Omental fat pad (tissue), 4 donors: ENCODE measurements at places on chromosomes 1 and 21. TPM values are rescaled to one million over a fixed set of nuclear protein-coding genes. Genes with fewer than 3 reads are reported as not detected.

WDR4 gene
- total RNA-seq: 17.7 TPM

DNA sequence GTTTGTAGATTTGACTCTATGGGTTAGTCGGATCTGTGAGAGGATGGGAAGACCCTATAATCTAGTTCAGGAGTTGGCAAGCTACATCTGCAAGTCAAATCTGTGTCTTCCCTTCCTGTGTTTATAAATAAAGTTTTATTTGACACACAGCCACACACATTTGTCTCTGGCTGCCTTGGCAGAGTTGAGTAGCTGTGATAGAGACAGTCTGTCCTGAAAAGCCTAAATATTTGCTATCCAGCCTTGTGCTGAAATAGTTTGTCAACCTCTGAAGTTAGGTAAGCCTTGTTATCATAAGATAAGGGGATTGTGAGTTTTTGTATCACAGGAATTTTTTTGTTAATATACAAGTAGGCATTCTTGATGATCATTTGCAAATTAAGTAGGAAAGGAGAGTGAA is 136.8 kb downstream of the NOS1AP start:
- DNase-seq: no peak

DNA sequence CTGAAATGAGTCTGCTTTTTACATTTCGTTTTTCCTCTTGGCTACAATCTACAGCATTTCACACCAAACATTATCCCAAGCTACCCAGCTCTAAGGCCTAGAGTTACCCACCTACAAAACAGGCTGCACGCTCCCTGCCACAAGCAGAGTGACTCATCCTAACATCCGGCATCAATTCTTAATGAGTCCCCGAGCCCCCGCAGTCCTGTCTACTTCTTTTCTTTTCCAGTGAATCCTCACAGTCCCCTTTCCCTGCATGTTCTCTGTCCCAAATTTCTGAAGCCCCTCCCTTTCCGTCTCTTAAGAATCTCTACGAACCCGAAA is 650 bp downstream of the PCNX2 start:
- DNase-seq: no peak

DNA sequence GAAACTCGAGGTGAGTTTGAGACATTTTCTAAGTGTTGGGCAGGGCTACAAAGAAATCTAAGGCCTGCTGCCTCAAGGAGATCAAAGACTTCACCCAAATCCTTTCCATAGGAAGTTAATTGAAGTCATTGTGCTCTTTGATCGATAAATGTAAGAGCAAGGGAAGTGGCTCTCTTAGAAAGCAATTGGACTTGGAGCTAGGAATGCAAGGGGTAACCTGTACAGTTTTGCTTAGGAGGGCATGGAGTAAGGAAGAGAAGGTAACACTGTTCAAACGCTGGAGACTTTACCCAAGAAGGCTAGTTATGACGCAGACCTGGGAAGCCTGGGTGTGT is 418.0 kb upstream of the PROX1 start:
- DNase-seq: no peak

IFFO2 gene
- total RNA-seq: 12.9 TPM

GRCh38 chr1:32215629-32216480 is 6.3 kb downstream of the TMEM234 start:
- DNase-seq: no peak

GRCh38 chr1:65036570-65037051 is 70.3 kb upstream of the JAK1 start:
- no peak for DNase-seq

RNU1-2 gene
- under 0.01 TPM for total RNA-seq

CYP4A22 gene
- 0.72 TPM for total RNA-seq

GRCh38 chr1:113998361-113998760 is 19.1 kb downstream of the OLFML3 start:
- no peak for DNase-seq

GRCh38 chr1:235277709-235278108 is 50.3 kb downstream of the ARID4B start:
- DNase-seq: no peak

DNA sequence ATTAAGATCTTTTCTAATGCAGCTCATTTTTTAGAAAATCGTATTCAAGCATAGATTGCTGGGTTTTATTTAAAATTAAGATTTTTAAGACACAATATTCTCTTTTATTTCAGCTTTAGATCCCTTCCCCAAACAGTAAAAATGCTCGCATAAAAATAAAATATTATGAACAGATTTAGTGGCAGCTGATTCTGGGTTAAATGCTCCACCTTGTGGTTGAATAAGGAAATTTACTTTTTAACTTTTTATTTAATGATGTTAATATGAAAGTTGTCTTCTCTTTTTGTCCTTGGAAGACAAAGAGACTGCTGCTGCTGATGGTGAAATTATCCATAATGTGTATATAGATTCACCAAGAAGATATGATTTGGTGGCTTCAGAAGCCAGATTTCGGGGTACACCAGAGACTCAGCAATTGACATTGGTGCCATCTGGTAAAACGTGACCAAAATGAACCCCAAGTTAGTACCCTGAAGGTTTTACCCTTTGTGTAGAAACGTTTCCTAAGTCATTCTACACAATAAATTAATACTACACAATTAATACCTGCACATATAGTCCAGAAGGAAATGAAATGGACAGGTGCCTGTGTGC is 128.0 kb downstream of the ADAMTS1 start:
- no peak for DNase-seq

- DNase-seq: no peak
Measured at GRCh38 chr1:101193733-101194169, 43.1 kb upstream of the S1PR1 start.

PEX10 gene
- total RNA-seq: 33.3 TPM

ARHGEF16 gene
- 3.2 TPM for total RNA-seq

HAO2 gene
- total RNA-seq: not detected

DNA sequence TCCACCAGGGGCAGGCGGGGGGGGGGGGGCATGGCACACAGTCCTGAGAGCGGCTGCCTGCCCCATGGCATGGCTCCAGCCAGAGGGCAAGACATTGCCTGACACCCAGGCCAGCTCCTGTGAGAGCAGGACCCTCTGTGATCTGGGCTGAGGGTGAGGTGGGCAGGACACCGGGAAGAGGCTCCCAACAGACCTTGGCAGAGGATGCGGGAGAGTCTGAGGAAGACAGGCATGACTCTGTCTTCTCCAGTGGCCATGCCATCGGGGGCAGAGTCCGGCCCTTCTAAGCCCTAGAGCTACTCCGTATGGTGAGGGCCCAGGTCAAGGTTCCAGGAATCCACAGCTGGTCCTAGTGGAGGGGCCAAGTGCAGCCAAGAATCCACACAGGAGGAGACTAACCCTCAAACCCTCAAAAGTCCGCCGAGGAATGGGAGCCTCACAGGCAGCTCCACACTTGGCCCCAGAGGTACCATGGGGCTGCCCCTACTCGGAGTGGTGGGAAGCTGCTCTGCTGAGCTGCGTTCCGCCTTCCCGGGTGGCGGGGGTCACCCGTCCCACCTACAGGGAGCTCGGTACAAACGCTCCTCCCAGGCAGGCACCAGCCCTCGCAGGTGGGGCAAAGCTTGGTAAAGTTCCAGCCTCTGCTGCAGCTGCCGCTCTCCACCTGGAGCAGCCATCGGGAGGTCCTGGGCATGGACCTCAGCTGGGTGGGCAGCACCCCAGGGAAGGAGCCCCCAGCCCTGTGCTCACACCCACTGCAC is 6.5 kb downstream of the ACTRT2 start:
- DNase-seq: no peak

DNA sequence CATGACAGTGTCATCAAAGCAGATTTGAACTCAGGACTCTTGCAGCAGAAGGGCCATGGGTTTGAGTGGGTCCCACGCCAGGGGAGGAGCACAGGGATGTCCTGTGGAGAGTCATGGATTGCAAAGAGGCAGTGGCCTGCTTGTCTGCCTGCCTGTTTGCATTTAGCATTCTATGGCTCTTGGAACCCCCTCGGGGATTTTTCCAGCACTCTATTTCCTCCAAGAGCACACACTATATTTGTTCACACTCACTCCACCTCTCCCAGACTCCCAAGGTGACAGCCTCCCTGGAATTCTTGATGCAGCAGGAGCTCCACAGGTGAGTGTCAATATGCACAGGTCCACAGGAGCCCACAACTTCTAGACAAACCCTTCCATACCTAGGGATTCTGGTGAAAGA is 73.1 kb upstream of the LRRN2 start:
- no peak for DNase-seq
